ENCODE measurements at places on chromosomes 1 and 21.
A peak's percentile ranks its signal among the peaks of the same experiment; 100 is the strongest.

DNA sequence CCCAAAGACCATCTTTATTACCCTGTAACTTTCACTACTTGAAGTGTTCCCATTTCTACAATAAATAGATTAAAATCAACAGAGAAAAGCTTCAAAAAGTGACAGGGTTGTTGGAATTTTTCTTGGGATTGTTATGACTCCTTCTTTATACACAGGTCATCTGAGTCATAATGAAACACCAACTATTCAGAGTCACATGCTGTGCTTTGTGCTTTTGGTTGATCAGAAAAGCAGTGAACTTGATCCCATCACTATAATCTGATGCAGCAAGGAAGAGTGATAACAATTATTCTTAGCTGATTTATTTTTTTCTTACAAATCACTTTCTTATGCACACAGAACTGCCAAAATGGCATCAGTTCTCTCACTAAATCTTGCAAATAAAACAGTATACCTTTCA is 422.9 kb downstream of the PTBP2 start:
- no peak for DNase-seq

DNA sequence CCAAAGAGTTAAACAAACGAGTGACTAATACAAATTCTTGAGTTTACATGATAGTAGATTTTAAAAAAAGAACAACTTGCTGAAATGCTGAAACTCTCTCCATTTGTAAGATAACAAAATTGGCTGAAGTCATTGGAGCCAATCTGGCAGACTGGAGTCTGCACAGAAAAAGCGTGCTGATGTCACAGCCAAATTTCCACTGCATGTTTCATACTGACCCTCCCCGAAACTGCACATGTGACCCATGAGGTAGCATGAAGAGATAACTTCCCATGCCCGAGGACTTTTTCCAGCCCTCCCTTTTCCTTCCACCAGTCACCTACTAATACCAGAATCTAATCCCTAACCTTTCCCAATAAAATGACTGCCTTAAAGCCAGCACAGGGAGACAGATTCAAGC is 1.2 kb upstream of the LELP1 start:
- no peak for DNase-seq

DNA sequence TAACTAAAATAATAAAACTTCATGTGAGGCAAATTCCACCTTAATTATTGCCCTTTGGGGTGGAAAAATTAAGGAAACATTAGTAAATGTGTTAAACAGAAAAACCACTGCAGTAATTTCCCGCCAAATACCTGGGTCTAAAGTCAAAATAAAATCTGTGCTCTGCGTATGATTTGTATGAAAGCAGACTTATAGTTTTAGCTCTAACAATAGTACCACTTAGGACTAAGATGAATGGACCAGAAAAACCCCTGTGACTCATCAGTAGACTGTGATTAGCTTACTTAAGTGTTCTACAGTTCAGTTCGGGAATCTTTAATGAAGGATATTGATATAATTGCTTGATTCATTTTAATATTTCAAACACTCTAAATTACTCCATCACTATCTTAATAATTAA is 23.3 kb upstream of the C1orf105 start:
- no peak for DNase-seq

DNA sequence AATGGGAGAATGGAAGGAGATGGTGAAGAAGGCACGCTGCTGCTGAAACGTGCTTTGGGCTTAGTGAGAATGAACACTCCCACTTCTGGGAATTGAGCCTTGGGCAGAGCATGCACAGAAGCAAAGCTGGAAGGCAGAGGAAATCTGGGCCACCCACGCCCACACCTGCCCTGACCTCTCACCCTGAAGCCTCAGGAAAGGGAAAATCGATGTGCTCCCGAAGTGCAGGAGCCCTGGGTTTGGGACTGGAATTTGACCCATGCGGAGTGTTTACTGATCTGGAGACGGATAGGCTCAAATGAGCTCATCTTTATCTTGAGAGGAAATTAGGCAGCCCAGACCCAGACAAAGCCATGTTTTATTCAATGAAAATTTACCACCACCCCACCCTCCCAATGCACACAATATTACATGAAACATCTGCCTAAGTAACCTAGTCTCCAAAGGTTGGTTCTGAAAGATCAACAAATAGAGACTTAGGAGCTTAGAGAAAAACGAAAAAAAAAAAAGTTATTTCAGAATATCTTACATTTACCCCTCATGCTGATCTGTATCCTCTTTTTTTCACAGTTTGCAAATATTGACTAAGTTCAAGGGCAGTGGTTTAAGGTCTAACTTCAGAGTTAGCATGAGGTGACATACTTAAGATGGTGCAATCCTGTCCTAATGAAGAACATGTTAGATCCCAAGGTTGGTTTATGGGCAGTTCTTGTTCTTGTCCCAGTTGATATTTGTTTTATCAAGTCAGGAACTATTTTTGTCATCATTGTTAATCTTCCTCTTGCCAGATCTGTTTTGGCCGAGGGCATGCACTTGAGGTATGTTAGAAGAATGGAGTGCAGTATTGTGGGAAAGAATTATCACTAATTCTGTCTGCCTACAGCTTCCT is 63.0 kb downstream of the PROX1 start:
- DNase-seq = no peak

- no peak for DNase-seq
These were observed 14.5 kb downstream of the NT5C1A start for GRCh38 chr1:39657402-39657801.

DNA sequence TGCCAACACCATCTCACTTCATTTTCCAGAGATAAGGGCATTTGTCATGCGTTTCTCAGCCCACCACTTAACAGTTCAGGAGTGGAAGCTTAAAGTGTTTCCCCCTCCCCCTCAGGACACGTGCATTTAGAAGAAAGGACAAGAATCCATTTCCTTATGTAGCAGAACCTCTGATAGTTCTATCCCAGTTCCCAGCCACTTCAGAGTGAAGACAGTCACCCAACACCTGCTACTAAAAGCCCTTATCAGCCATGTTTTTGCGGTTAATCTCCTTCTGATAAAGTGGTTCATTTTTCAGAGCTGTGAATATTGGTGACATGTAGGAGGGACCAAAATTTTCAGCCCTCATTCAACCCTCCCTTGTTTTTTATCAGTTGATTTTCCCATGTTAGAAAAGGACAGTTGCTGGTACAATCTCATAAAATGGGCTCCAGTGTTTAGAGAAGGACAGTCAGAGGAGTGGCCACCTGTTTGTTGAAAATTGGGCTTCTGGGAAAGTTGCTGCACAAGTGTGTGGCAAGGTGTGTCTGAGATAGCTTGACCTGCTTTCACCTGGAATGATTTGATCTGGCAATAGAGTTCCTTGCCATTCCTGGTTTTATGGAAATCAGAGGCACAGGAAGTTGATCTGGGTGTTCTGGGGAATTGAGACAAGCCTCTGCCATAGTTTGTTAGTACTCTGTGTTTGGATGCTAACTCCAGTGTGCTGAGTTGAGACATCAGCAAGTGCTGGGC is 114.0 kb downstream of the PPP1R12B start:
- peak; percentile 59 for DNase-seq

DNA sequence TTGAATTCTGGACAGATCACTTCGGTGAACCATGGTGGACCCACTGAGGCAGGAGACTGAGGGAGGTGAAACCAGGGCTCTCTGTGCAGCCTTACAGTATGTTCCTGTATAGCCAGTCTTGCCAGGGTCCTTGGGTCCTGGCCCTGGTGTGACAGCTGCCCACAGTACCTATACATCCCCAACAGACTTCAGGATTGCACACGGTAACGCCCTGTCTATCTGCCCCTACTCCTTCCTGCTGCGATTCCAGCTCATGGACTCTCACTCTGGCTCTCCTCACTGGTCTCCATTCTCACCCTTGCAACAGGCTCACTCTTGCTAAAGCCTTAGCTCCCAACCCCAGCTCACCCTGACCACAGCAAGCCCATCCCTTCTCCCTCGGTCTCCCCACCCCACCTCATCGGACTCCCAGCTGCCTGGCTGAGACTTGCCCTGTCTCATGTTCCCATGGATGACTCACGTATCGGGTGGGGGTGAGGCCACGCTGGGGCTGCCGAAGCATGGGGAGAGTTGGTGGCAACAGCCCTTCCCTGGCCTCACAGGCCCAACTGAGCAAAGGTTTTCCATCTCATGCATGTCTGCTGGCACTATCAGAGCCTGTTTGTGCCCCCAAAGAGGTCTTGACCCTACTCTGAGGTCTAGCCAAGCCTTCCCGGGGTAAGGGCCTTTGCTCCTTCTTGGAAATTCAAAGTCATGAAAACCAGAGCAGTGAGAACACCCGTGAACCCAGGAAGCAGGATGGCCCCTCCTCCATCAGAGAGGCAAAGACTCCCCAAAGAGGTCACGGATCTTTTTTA is 7.1 kb downstream of the PHLDA3 start:
- DNase-seq = no peak

- DNase-seq = no peak
These were observed 147.6 kb downstream of the IFI44 start for GRCh38 chr1:78797108-78797781.

- no peak for DNase-seq
These were observed 24.5 kb upstream of the MEF2D start for GRCh38 chr1:156525071-156525501.

Data from NCI-H510A treated with DMSO at 0.1 percent for 48 hours (cell line).